ENCODE measurements at places on chromosomes 2 and 18.

DNA sequence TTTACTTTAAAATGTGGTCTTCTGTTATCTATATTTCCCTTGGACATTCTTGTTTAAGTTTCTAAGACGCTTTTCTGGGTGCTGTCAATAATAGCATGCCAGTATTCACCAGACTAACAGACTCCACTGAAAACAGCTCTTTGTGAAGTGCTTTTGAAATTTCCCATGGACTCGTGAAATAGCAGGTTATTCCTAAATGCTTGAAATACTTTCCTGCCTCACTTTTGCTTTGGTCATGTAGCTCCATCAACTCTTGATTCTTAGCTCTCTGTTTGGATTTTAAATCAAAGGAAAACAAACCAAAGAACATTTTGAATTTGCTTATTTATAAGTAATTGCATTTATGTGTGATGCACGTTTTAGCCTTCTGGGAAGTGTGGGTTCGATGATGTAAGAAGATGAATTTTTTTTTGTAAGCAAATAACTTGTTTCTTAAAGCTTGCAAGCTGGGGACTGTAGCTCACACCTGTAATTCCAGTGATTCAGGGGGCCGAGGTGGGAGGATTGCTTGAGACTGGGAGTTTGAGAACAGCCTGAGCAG lies 147.8 kb downstream of the WDSUB1 start:
- no peak for DNase-seq

- no peak for DNase-seq
These were observed 111.6 kb downstream of the FAM210A start for GRCh38 chr18:13614641-13615288.

DNA sequence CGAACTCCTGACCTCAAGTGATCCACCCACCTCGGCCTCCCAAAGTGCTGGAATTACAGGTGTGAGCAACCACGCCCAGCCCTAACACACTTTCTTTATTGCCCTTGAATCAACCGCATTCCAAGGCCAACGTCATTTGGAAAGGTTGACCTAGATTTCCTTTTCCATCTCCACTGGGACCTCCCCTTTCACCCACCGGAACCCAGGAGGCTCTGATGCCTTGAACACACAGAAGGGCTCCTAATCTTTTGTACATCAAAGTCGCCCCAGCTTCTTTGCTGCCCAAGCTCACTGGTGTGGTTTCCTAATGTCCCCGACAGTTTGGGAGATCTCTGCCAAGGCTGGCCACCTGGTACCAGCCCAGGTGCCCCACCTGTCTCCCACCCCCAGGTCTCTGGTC lies 46.2 kb upstream of the CAB39 start:
- DNase-seq = no peak

DNA sequence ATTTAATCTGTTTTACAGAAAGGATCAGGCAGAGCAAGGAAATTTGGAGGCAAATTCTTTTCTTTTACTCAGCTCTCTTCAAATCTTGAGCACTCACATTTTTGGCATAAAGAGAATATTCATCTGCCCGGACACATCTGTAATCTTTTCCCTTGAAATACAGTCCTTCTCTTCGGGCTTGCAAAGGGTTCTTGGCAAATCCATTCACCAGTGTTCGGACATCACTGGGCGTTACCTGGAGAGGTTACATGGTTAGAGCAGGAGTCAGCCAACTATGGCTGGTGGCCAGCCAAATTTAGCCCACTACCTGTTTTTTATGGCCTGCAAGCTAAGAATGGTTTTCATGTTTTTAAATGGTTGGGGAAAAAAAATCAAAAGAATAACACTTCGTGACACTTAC lies 2.1 kb downstream of the PFN4 start:
- DNase-seq = no peak

- no peak for DNase-seq
These were observed 54.8 kb downstream of the NBAS start for GRCh38 chr2:15506229-15506819.

DNA sequence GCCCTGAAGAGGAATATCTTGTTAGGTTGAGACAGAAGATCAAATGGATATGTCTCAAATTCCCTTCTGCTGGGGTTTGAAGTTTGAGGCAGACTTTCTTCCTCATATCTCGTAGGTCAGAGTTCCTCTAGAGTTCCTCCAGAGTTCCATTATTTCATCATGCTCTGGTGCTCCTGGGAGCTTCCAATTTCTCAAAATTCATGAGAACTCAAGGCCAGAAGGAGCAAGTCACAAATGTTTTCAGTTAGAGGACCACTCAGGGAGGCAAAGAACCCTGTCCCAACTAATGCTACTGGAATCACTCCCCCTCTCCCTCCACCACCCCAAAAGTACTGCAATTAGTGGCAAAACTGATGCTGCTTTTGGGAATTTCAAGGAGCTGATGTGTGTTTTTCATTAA lies 115.7 kb upstream of the RBMS1 start:
- no peak for DNase-seq

- no peak for DNase-seq
These were observed 76.8 kb downstream of the CACNB4 start for GRCh38 chr2:152022090-152022489.

GRCh38 chr2:3771576-3771975 lies 68.2 kb downstream of the DCDC2C start:
- no peak for DNase-seq

DNA sequence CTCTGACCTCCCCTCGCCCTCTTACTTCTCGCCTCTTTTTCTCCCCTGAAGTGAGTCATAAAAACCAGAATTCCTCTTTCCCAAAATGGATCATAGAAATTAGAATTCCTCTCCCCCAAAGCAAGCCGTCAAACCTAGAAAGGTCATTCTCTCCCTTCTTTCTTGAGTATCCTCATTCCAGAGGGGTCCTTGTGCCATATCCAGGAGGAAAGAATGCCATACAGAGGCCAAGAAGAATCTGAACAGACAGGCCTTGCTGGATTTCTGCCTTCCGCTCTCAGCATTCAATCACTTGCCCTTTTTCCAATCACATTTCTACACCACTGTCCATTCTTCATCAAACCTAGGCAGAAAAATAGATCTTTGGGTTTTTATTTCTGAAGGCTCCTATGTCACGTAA lies 31.1 kb upstream of the MAPK4 start:
- DNase-seq = no peak

GRCh38 chr2:117775703-117776219 lies 38.7 kb upstream of the DDX18 start:
- no peak for DNase-seq

GRCh38 chr2:241091201-241091600 lies 10.9 kb downstream of the MTERF4 start:
- DNase-seq = no peak

- DNase-seq = no peak
These were observed 244.0 kb downstream of the DYSF start for GRCh38 chr2:71697106-71698004.

- no peak for DNase-seq
These were observed 14.1 kb downstream of the CEP68 start for GRCh38 chr2:65070172-65070830.

DNA sequence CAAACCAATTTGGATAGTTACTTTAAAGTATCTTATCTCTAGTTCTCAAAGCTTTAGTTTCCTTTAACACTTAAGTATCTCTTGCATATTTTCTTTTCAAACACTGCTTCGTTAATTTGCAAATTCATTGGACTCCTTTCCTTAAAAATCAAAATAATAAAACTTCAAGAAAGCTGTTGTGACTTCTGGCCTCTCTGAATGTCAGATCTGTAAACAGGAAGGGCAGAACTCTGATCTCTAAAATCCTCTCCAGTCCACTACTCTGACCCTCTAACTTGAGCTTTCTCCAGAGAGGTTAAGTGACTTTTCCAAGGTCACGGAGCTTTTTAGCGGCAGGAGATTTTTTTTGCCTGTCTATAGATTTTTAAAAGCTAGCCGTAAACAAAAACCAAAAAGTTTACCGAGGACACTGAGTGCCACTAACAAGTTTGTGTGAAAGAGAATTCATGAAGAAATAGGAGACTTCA lies 155.5 kb downstream of the TGIF1 start:
- DNase-seq = no peak

DNA sequence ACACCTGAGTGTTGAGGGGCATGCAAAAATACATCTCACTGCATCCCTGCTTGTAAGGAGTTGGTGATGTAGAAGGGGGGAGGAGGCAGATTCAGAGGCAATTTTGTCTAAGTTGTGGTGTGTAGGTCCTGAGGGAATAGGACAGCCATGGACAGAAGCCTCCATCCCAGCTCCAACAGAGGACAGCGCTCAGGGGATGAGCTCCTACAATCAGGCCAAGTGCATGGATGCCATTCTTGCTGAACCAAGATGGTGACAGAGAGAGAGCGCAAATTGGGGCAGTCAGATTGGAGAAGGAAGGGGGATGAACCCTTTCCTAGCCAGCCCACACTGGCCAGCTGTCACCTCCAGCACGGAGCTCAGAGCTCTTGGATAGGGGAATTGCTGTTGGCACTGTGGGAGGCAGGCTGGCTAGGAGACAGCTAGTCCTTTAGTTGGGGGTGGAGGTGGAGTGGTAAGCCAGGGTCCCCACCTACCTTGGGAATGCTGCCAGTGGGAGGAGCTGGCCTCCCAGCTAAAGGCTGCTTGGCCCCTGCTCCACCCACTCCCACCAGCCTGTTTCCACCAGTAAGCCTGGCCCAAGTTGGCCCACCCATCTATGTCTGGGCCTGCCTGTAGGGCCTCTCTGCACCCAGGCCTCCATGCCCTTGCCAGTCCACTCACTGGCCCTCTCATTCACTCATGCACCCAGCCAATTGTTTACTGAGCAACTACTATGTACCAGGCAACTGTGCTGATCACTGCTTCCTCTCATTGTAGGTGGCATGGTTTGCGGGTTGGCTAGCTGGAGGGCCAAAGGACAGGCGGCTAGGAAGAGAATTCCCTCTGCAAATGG lies 2.5 kb upstream of the PER2 start:
- DNase-seq = no peak

DNA sequence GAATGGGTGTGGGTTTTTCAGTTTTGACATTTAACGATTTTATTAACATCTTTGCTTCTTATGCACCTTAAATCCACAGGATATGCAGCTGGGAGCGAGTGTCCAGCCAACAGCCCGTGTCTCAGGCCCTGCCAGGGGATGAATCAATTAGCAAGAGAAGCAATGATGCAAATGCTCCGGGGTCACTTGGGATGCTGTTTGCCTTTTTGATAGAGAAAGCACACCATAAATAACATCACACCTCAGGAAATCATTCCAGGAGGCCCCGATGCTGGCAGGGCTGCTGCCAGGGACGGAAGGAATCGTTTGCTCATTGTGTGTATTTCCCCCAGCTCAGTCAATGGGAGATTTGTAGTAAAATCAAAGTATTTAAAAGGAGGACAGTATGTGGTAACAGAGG lies 394.0 kb upstream of the HNRNPA3 start:
- peak; percentile 14 for DNase-seq

- no peak for DNase-seq
These were observed 565.7 kb downstream of the SLC4A3 start for GRCh38 chr2:220192994-220193753.

GRCh38 chr2:128797937-128798336 lies 479.3 kb upstream of the HS6ST1 start:
- DNase-seq = no peak

GRCh38 chr2:113174376-113174750 lies 592 bp downstream of the PSD4 start:
- DNase-seq = no peak

GRCh38 chr18:13517369-13517768 lies 209.0 kb downstream of the FAM210A start:
- DNase-seq = no peak

GRCh38 chr18:3151399-3152264 lies 68.1 kb downstream of the MYOM1 start:
- DNase-seq = no peak

DNA sequence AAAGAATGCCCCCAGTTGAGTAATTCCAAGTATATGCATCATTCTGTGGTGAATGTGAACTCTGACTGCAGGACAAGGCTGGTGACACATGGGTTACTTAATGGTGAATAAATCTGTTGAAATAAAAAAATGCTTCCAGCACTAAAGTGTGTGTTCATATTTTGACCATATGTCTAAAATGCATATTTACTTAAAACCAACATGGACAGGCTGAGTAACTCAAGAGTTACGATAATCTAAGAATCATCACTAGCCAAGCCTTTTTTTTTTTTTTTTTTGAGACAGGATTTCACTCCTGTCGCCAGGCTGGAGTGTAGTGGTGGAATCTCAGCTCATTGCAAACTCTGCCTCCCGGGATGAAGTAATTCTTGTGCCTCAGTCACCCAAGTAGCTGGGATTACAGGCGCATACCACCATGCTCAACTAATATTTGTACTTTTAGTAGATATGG lies 47.1 kb upstream of the CCBE1 start:
- no peak for DNase-seq

GRCh38 chr2:179936654-179937053 lies 70.4 kb downstream of the CWC22 start:
- DNase-seq = no peak

- no peak for DNase-seq
These were observed 38.0 kb upstream of the ERMN start for GRCh38 chr2:157363612-157364101.

DNA sequence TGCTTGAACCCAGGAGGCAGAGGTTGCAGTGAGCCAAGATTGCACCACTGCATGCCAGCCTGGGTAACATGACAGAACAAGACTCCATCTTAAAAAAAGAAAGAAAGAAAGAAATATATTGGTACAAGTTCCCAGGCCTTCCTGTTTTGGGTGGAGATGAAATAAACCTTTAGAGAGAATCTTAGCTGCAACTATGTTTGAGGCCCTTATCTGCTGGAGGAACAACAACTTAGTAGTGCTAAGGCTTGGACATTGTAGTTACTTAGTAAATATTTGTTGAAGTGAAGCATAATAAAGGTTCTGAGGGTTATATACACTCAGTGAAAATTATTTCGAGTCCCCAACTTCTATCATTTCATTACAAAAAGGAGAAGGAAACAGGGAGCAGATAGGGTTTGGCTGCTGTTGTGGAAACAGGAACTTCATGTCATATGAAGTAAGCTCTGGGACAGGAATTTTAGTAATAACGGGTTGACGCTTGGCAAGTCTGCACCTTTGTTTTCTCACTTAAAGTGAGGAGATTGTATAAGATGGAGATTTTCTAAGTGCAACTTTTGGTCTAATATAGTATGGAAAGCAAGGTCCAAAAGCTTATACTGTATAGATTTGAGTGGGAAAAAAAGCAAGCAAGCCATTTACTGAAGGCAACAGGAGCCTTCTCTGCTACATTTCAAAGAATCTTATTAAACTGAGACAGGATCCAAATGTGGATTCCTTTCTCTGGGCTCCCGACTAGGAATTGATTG lies 40.0 kb upstream of the AGPS start:
- no peak for DNase-seq

- DNase-seq = no peak
These were observed 1.6 kb downstream of the TBR1 start for GRCh38 chr2:161417438-161418274.

DNA sequence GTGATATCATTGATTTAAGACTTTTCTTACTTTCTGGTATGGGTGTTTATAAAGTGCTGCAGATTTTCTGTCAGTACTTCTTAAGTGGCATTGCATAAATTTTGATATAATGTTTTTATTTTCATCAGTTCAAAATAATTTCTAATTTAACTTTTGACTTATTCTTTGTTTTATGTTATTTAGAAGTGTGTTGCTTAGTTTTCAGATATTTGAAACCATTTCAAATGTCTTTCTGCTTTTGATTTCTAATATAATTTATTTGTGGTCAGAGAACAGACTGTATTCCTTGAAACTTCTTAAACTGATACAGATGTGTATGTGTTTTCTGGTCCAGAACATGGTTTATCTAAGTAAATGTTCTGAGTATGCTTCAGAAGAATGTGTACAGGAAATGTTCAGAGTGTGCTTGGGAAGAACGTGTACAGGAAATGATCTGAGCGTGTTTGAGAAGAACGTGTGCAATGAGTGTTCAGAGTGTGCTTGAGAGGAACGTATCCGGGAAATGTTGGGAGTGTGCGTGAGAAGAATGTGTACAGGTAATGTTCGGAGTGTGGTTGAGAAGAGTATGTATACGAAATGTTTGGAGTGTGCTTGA lies 265.7 kb upstream of the HS6ST1 start:
- no peak for DNase-seq
